ENCODE measurements at places on chromosomes 1 and 21.

- DNase-seq = no peak
These were observed 55.5 kb downstream of the OLFML3 start for GRCh38 chr1:114034567-114035303.

GRCh38 chr1:220001095-220001501 is 45.2 kb downstream of the EPRS1 start:
- DNase-seq = no peak

DNA sequence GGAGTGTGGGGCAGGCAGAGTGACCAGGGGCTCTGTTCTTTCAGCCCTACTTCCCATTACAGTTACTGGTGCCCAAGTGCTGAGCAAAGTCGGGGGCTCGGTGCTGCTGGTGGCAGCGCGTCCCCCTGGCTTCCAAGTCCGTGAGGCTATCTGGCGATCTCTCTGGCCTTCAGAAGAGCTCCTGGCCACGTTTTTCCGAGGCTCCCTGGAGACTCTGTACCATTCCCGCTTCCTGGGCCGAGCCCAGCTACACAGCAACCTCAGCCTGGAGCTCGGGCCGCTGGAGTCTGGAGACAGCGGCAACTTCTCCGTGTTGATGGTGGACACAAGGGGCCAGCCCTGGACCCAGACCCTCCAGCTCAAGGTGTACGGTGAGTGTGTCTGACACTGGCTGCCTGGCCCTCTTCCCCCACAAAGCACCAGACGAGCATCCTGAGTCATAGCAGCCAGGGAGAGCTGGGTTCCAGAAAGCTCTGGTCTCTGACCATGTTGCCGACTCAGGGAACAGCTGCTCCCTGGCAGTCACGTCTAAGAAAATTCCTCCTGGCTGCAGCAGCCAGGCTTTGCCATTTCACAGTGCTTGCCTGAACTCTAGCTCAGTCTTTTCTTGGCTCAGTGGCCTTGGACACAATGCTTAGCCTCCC is 3.3 kb downstream of the SLAMF8 start:
- DNase-seq = no peak

DNA sequence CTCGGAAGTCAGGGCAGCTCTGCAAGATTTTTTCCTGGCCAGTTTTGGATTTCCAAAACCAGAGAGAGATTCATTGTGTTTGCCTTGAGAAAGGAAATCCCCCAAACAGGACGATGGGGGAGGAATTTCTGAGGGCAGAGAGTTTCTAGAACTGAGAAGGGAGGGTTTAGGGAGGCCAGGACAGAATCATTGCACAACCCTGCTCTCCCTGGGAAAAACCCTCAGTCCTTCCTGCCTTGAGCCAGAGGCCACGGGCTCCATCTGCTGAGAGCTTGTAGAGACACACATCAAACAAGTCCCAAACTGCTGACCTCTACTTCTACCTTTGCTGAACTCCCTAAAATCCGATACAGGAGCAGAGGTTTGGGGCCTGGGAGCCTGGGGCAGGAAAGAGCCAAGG is 99.7 kb downstream of the NMNAT2 start:
- no peak for DNase-seq

GRCh38 chr1:151606857-151607256 is 5.0 kb upstream of the SNX27 start:
- DNase-seq = no peak

GRCh38 chr1:151615711-151616504 is 4.1 kb downstream of the SNX27 start:
- DNase-seq = no peak

GRCh38 chr1:206472454-206472853 is 2.2 kb downstream of the IKBKE start:
- DNase-seq = no peak

DNA sequence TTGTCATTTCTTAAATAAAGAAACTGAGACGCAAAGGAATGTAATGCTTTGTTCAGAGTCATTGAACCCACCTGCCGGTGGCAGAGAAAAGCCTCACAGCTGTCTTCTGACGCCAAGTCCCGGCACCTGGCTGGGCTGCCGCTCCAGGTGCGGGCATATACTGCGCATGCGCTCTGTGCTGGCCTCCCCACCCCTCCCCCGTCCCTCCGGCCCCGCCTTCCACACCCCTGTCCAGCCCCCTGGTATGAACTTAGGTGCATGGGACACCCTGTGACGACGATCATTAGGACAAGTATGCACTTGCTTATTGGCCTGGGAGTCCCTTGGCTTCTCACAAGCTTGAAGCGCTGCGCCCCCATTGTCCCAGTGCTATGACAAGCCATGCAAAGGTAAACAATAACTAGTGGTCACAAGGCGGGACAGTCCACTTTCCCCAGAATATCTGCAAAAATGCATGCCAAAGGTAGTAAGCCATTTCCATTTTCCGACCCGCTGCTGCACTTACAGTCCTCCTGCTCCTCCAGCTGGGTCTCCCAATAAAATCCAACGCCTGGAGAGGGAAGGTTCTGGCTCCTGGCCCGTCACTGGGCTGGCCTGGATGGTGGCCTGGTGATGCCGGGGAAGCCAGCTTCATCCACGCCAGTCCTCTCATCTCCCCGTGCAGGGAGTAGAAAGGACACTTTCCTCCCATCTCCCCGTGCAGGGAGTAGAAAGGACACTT is 100.4 kb downstream of the PSMG1 start:
- DNase-seq = no peak

- DNase-seq = no peak
These were observed 11.4 kb upstream of the MMEL1 start for GRCh38 chr1:2644171-2644570.

DNA sequence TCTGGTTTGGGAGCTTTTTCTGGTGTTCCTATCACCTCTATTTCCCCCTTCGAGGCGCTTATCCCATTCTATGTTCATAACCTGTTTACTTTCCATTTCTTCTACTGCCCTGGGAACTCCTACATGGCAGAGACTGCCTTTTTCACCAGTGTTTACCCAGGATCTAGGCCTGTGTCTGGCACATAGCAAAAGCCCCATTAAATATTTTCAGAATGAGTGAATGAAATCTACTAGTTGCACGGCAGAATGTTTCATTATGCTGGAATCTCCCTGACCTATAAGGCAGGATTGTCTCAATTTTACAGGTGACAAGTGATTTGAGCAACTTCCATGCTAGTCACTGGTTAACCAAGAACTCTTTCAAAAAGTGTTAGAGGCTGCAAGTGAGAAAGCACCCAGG is 70.1 kb downstream of the PGM1 start:
- no peak for DNase-seq
